ENCODE measurements at places on chromosomes 3 and 15.

DNA sequence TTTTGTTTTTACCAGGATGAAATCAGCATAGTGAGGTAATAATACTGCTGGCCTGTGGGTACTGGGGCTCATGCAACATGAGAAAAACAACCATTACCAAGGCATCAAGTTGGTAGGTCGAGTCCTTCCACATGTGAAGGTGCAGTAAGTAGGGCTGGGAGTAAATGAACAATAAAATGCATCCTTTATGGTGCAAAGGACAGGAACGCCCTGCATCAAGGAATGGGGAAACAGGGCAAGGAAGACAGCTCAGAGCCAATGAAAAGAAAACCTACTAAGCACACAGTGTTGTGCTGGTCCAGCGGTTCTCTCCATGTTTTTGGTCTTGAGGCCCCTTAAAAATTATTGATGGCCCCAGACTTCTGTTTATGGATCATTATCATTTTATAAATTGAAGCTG lies 168.5 kb upstream of the TPM1 start:
- DNase-seq: no peak

DNA sequence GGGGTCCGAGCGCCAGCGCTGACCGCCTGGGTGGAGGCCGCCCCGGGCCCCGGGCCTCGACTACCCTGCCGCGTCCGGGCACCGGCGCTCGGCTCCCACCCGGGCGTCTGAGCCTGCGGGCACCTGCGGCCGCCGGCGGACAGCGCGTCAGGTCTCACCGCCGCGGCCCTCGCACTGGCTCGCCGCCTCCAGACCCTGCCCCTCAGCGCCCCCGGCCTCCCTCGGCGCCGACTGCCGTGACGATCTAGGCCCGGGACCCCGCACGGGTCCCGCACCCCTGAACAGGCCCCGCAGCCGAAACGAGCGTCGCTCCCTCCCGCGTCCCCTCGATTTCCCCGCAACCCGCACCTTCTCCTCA lies 297 bp downstream of the PRC1 start:
- peak; percentile 18 for DNase-seq

DNA sequence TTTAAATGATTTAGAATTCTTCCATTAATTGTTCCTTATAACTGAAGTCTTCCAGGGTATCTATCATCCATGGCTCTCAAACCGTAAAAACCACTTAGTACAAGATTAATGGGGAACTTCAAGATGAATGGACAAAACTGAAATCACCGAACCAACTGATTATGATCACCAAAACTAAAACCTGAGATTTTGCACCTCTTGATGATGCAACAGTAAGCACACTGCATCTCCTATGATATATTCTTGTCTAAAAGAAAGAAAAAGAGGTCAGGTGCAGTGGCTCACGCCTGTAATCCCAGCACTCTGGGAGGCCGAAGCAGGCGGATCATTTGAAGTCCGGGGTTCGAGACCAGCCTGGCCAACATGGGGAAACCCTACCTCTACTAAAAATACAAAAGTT lies 3.6 kb upstream of the ISY1 start:
- no peak for DNase-seq

DNA sequence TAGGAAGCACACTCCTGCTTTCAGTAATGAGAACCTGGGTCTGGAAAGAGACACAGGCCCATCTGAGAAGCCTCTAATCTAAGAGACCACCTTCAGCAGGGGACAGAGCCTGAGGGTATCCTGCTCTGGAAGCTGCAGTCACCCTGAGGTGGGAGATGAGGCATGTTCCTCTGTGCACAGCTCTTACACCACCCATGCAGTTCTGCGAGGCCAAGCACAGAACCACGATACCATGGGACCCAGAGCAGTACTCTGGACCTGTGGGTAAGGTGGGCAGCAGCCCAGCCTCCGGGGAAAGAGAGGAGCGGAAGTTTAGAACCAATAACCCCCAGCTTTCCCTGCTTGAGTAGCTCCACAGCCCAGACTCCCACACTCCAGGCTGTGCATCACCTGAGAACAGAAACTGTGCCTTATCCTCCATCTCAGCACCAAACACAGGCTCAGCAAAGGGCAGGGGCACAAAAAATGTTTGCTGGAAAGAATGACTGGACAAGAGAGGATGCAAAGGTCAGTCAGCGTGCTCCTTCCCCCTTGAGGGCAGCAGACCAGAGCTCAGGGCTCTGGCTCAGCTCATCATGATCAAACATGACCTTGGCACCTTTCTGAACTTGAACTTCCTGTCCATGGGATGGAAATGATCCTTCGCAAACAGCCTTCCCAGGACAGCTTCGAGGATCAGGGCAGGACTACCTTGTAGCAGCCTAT lies 43.1 kb downstream of the RBPMS2 start:
- no peak for DNase-seq

GRCh38 chr15:51200792-51201191 lies 106.1 kb upstream of the TNFAIP8L3 start:
- DNase-seq: no peak

- no peak for DNase-seq
Observed at GRCh38 chr3:189636048-189636447, 4.9 kb downstream of the TP63 start.

- no peak for DNase-seq
Observed at GRCh38 chr3:125123451-125124305, 67.9 kb upstream of the HEG1 start.

GRCh38 chr3:171283183-171283847 lies 176.9 kb downstream of the TNIK start:
- no peak for DNase-seq

DNA sequence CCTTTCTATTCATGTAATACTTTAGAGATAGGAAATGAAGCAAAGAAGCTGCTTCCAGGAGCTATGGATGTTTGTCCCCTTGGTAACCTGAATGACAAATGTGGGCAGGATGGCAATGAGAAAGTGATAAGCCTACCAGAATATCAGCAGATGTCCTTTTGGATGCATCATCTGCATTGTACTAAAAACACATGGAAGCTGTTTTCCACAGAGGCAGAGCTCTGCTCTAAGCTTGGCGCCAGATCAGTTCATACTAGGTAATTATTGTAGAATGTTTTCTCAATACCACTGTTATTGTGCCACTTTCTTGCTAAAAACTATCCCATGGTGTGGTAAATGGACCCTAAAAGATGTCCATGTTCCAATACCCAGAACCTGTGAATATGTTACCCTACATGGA lies 100.2 kb downstream of the DTWD1 start:
- no peak for DNase-seq

DNA sequence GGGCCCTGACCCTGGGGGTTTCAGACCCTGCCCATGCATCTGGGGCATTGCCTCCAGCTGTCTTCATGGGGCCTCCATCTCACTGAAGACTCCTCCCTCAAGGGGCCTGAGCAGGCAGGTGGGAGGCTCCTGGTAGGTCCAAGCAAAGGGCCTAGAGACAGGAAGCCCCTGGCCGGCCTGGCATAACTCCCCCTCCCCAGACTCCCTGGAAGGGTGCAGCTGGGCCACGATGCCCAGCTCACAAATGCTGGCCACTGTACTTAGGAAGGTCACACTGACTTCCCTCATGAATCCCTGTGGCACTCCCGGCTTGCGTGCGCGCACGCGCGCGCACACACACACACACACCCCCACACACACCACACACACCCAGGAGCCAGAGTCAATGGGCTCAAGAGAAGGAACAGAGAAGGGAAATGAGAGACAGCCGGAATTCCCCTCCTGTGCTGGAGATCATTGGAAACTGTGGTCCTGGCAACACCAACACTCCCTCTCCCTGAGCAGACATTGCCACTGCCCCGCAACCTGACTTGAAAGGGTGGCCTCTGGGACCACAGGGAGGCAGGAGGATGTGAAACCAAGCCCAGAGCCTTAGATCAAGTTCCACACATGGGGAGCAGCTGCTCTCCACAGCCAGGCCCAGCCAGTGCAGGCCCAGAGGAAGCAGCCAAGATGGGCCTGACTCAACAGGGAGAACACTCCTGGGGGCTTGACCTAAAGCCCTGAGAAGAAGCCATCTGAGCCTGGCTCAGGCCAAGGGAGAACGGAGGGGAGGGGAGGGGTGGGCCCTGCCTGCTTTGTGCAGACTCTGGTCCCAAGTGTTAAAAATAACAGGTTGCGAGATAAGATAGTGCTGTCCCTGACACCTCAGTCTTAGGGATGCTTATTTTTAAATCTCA lies 69.7 kb downstream of the SCN5A start:
- DNase-seq: peak; percentile 3

GRCh38 chr3:101588616-101589015 lies 14.6 kb downstream of the PCNP start:
- DNase-seq: no peak

- no peak for DNase-seq
Observed at GRCh38 chr15:28984421-28985315, 98.9 kb downstream of the APBA2 start.

DNA sequence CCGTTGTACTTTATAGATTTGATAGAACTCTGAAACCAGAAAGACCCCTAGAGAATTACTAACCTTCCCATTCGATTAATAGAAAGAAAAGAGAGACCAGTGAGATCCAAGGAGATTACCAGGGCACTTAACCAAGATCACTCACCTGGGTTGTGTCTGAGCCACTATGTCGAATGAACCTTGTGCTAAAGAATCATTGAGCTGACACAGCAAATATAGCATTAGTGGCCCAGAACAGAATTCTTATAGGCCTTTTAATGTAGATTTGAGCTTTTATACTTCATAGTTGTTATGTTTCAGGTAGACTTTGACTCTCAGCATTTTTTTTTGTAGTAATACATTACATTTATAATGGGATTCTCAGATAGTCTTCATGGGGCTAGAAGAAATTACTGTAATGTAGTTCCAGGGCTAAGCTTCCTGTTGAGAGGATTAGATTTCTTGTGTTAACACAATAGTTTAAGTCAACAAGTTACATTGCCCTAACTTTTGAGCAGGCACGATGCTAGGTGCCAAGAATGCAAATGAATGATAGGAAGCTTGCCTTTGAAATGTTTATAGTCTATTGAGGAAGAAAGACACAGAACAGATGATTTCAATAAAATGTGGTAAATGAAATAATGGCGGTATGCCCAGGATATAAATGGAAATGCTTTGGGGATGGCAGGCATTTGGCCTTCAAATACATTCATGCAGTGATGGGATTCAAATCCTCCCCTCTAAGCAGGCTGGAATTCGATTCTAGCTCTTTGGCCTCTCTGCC lies 24.4 kb upstream of the ABHD10 start:
- DNase-seq: no peak

- DNase-seq: no peak
Observed at GRCh38 chr3:62261736-62262135, 111.6 kb downstream of the FEZF2 start.

DNA sequence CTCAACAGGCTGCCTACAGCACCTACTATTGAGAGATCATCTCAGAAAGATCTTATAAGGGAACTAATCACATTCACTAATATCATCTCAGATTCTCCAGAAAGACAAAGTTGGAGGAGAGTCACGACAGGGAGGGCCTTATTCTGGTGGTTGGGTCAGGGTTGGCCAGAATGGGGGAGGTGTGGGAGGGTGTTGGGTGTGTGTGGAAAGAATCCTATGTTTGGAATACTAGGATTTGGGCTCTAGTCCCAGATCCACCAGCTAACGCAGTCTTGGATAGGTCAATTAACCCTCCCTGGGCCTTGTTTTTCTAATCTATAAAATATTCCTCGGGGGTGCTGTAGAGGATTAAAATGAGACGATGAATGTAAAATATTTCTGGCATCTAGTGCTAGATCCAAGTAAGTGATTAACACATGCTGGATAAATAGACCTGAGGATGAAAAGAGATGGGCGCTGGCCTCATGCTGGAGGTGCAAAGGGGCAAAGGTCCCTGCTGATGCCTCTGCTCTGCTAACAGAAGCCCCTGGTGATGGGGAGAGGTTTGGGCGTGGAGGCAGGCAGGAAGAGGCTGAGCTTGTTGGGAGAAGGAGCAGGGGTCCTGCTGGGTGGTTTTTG lies 67.6 kb upstream of the ETV5 start:
- DNase-seq: no peak

GRCh38 chr15:97653896-97654295 lies 306.6 kb upstream of the ARRDC4 start:
- no peak for DNase-seq

- no peak for DNase-seq
Observed at GRCh38 chr15:36491912-36492311, 87.5 kb upstream of the CDIN1 start.

- DNase-seq: no peak
Observed at GRCh38 chr3:52839892-52840545, 5.2 kb upstream of the MUSTN1 start.

DNA sequence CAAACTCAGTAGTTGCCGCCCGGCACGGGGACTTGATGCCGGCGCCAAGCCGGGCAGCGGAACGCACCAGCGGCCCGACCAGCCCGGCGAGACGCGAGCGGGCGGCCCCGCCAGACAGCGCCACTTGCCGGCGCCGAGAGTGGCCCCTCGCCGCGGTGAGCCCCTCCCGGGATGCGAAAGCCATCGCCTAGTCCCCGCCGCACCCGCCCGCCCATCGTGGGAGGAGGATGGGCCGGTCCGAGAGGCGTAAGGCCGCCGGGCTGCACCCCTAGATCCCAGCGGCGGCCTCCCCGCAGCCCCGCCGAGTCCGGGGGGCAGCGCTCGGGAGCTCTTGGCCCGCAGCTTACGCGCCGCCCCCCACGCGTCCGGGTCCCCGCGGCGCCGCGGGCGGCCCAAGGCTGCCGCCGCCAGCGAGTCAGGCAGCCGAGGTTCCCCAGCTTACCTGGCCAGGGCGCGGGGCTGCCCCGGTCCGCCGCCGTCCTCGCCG lies 609 bp downstream of the GOLGA8A start:
- peak; percentile 42 for DNase-seq

DNA sequence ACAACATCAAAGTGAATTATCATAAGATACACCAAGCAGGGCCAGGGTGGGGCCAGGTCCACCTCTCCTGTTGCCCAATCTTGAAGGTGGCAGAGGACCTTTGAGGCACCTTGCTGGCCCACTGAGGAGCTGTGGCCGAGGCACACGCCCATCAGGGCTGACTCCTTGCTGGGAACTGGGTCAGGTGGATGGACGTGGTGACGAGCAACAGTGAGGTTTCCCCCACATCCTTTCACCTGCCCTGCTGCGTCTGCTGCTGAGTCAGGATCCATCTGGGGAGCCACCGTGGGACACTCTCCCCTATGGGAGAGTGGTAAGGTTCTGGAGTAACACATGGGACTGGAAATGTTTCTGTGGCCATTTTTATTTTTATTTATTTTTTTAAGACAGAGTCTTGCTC lies 17.3 kb upstream of the FURIN start:
- DNase-seq: no peak

DNA sequence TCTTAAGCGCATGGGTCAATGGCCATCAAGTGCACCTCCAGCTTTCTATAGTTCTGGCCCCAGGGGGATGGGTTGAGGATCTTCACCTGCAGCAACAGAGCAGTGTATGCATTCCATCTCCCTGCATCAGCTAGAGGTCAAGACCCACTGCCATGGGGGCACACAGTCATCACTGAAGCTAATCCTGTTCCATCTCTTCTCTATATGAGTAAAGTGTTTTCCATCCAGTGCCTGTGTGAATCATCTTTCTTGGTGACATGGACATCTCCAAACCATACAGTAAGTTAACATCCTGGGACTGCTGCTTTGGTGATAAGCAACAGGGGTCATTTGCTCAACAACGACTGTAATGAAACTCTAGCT lies 4.4 kb upstream of the ENTPD3 start:
- DNase-seq: no peak

DNA sequence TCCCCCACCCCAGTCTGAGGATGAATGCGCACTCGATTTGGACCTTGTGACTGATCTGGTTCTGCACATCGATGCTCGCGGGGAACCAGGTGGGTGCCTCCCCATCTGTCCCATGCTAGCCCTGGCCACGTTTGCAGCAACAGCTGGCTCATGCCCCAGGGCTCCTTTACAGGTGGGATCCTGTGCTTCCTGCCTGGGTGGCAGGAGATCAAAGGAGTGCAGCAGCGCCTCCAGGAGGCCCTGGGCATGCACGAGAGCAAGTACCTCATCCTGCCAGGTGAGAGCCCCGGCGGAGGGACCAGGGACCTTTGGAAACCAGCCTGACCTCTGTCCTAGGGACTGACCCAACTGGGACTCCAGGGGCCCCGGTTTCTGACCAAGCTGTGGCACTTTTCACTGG lies 44.3 kb downstream of the DHX30 start:
- DNase-seq: no peak

Data from progenitor cell of endocrine pancreas (in vitro differentiated cells).